ENCODE measurements at places on chromosomes 4 and X. TPM values are rescaled to one million over a fixed set of nuclear protein-coding genes. Genes with fewer than 3 reads are reported as not detected.

Gene AWAT2
- not detected for total RNA-seq

Gene PPP1R3F
- 4.1 TPM for total RNA-seq

Gene GPC3
- 1.9 TPM for total RNA-seq

Gene KIT
- 0.07 TPM for total RNA-seq

Gene FRG2
- not detected for total RNA-seq

Gene PLAC8
- 0.68 TPM for total RNA-seq

Gene CT45A2
- total RNA-seq: not detected

Gene CYBB
- under 0.01 TPM for total RNA-seq

Gene HTRA3
- total RNA-seq: 0.14 TPM

Gene DDIT4L
- total RNA-seq: 1.0 TPM

Gene TBC1D8B
- total RNA-seq: 5.9 TPM

Gene DCAF4L1
- 0.36 TPM for total RNA-seq

Measured in nasal cavity respiratory epithelium epithelial cell of viscerocranial mucosa (primary cell).